Stimulated activated CD4-positive, alpha-beta T cell treated with anti-CD3 and anti-CD28 coated beads, Interleukin-4, amount 100 ng/mL, for 1 hour (primary cell): ENCODE measurements at places on chromosomes 12 and 14.

- DNase-seq = no peak
Measured at GRCh38 chr12:129530984-129531383, 372.8 kb downstream of the TMEM132D start.

DNA sequence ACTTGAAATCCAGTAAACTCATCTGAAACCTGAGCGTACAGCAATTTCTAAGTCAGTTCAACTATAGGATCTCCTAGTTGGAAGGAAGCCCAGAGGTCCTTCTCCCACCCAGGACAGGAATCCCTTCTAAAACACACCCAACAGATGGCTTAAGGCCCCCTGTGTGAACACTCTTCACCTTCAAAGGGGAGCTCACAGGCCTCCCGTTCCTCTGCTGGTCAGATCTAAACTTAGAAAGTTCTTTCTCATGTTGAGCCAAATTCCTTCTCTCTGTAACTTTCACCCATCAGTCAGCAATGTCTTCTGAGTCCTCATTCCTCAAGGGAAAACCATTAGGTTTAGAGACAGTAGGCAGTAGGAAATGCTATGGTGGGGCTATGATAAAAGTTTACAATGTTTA lies 355.2 kb downstream of the PCNX1 start:
- no peak for DNase-seq

DNA sequence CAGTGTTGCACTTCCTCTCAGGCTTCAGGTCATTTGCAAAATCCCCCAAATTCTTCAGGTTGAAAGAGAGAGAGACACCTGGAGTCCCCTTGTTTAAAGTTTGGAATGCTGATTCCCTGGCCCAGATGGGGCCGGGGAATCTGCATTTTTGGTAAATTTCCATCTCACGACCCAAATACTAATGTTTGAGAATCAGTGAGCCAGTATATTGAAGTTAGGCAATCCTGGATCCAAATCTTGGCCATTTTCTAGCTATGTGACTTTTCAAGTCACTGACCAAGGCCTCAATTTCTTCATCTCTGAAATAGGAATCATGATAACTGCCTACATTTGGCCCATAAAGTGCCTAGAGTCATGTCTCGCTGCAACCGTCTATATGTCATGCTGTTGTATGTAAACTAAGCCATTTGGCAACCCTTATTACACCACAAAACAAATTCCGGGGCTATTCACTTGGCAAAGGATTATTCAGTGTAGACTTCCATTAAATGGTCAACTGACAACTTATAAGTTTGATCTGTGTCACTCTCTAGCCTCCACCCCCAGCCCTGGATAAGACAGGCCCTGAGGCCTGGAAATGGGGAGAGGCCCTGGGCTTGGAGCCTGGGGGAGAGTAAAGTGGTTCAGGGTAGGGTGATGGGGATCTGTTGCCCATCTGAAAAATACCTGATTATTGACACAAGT lies 3.7 kb upstream of the ZFP36L1 start:
- no peak for DNase-seq

GRCh38 chr12:40055228-40055579 lies 50.7 kb downstream of the SLC2A13 start:
- DNase-seq = no peak

DNA sequence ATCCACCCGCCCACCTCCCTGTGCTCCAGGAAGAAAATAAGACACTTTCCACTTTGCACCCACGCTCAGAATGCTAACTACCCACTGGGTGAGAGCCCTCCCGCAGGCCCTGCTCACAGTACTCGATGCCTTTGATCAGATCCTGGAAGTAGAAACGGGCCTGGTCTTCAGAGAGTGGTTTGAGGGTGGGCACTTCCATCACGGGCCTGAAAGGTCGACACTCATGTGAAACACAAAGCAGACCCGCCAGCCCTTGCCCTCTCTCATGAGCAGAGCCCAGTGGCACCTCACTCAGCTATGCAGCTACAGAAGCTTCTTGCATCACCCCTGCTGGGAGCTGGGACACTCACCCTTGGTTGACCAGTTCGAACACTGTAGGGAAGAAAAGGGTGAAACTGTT lies 41.1 kb downstream of the CAMKK2 start:
- DNase-seq = no peak

DNA sequence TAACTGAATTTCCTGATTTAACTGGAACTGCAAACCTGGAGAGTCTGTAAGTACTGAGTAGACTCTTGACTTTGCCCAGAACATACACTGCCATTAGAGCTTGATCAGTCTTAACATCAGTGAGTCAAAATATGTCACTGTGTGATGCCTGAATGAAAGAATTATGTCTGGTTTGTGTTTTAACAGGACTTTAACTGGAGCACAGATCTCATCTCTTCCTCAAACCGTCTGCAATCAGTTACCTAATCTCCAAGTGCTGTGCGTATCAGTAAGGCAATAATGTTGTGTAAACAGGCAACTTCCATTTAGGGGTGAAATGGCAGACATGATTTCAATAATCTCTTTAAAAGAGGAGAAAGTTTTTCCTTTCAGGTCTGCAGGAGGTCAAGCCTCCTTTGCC lies 97.0 kb downstream of the ZFC3H1 start:
- DNase-seq = no peak

DNA sequence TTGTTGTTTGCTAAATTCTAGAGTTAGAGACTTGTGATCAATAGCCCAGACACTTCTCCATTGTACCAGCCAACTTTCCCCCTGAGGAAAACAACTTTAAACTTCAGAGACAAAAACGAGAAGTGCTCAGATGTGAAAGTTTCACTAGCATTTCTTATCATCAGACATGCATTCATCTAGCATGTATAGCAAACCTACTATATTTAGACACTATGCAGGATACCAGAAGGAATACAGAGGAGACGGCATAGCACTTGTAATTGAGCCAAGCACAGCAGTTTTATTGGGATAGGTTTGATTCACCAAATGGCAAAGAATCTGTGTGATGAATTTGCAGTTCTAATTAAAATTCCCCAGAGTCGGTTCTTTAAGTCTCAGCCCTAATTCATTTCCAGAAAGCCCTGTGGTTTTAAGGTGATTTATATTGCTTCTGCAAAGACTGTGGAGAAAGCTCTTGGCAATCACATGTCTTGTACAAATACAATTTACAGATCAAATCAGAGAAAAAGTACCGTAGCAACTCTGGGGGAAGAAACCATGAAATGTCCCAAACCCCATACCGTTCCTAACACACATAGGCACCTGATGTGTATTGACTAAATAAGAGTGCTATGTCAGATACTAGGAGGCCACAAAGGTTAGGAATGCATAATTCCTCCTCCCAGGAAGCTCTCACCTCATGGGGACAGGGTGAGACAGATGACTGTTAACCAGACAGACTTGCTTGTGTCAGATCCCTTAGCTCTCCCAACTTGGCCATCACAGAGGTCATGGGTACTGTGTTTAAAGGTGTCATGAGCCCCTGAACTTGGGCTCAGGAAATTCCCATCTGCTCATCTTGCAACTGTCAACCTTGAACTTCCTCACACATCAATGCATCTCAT lies 69.6 kb upstream of the KRAS start:
- no peak for DNase-seq

DNA sequence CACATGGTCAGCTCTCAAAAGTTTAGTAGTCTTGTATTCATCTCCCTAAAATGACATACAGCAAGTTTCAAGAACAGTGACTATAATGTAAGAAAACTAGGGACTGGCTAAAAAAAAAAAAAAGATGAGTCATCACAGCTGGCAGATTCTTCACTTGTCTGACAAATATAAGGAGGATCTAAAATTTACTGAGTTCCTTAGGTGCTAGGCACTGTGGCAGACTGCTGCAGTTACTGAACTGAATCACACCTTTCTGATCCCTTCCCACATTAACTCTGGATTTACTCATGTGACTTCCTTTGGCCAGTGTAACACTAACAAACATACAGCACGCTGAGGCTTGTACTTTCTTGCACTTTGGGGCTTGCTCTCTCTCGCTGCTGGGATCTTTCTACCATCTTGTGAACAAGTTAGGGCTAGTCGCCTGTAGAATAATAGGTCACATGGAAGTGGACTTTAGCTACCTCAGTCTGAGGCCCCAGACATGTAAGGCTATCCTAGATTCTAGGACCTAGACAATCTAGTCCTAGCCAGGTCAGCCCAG lies 32.1 kb downstream of the BAZ1A start:
- DNase-seq = no peak

DNA sequence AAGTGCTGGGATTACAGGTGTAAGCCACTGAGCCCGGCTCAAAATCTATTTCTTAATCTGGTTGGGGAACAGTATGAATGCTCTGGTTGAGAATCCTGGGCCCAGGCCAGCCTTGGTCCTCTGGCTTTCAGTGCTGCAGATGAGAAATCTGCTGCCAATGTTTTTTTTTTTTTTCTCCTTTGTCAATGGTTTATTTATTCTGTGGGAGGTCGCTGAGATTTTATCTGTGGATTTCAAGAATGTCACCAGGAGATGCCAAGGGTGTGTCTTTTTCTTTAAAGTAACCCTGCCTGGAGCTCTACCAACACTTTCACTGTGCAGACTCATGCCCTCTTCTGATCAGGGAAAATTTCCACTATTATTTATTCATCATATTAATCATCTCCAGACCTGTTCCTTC lies 3.6 kb downstream of the SLC25A29 start:
- DNase-seq = no peak

GRCh38 chr12:117685110-117685926 lies 283.5 kb downstream of the KSR2 start:
- no peak for DNase-seq

- DNase-seq = no peak
Measured at GRCh38 chr14:102759456-102760187, 17.6 kb upstream of the TRAF3 start.

DNA sequence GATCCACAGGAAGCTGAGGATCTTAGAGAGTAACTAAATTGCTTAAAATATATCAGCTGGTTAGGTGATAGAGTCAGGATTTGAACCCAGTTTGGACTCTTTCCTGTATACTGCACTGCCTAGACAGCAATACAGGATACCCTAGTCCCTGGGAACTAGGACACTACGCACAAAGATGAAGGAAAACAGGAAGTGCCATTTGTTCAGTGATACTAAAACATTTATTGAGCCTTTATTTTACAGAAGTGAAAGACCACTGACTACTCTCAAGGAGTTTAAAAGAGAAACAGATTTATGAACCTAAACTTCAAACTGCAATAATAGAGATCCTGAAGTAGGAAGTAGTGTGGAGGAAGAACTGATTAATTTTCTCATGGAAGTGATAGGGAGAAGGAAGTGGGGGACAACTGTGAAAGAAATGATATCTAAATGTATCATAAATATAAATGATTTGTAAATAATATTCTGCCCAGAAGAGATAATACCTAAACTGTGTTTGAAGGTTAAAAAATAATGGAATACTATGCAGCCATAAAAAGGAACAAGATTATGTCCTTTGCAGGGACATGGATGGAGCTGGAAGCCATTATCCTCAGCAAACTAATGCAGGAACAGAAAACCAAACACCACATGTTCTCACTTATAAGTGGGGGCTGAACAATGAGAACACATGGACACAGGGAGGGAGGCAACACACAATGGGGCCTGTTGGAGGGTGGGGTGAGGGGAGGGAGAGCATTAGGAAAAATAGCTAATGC lies 18.2 kb downstream of the MSRB3 start:
- no peak for DNase-seq

DNA sequence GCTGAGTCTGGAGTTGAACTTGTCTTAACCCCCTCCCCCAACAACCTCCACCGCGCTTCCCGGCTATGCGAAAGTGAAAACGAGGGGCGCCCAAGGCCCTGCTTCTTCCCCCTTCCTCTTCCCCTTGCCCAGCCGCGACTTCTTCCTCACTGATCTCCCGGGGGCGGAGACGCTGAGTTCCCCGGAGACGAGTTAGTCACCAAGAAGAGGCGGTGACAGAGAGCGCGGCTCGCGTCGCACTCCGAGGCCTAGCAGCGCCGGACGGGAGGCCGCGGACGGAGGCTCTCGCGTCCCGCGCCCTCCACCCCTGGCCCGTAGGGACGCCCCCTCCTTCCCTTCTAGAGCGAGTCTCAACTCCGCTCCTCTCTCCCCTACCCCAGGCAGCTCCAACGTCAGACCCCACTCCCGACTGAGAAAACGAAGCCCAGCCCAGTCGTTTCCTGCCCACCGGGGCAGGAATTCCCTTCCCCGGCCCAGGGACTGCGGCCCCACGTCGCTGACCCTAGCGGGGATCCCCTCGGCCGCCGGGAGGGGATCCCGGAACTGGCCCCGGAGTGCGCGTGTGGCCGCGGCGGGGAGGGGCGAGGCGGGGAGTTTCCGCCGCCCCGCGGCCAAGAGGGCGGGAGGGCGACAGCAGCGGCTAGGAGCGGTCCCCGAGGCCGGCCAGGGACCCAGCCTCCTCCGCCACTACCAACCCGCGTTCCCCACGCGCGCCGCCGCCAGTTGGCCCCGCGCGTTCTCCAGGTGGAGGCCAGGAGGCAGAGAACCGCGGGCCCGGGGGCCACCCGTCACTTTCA lies 1.4 kb downstream of the BAZ1A start:
- DNase-seq = peak; percentile 87

DNA sequence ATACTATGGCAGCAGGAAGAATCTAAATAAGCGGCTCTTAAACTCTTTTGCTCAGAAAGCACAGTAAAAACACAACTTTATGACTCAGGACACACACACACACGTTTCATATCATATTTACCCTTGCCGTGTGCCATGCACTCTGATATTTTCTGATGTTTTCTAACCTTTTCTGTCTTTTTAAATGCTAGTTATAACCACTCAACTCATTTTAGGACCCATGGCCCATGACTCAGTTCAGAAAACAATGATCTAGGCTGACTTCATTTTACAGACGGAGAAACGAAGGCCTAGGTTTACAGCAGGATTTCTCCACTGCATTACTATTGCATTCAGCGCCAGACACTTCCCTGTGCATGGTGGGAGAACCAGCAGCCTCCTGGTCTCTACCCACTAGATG lies 9.1 kb downstream of the VWF start:
- DNase-seq = no peak

GRCh38 chr14:105905456-105905855 lies 379.1 kb downstream of the TMEM121 start:
- DNase-seq = no peak

GRCh38 chr12:85260896-85261295 lies 19.1 kb upstream of the ALX1 start:
- no peak for DNase-seq

DNA sequence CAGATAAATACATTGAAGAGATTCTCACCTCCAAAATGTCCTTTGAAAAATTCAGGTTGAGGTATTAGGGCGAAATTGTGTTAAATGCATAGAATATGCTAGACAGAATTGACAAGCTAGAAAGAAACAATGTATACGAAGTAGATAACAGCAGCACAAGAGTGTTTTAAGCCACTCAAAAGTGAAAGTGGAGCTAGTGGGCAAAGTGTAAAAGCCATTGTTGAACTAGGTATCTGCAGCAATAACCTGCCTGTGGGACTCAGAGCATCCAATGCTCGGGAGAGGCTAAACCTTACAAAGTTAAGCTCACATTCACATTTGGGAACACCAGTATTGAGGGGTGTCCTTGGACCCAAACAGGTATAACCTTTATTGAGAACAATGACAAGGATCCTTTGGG lies 180.6 kb upstream of the TMPO start:
- DNase-seq = no peak

DNA sequence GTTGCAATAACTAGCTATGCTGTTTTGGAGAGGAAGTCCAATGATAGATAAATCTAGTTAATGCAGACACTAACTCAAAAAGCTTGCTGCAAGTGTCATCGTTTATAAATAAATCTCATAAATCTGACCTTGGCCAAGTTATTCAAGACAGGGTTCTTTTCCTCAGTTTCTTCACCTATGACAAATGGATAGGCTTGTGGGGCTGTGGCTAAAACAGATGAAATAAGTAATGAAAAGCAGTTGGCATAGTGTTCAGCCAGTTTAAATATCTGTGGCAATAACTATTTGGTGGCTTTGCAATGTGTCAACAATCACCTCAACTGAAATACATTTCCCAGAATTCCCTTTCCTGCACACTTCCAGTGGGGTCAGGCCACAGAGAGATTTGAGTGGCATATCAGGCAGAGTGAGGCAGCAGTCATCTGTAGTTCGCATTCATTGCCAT lies 169.9 kb downstream of the DYRK2 start:
- no peak for DNase-seq
